ENCODE measurements at places on chromosomes 4 and X.

DNA sequence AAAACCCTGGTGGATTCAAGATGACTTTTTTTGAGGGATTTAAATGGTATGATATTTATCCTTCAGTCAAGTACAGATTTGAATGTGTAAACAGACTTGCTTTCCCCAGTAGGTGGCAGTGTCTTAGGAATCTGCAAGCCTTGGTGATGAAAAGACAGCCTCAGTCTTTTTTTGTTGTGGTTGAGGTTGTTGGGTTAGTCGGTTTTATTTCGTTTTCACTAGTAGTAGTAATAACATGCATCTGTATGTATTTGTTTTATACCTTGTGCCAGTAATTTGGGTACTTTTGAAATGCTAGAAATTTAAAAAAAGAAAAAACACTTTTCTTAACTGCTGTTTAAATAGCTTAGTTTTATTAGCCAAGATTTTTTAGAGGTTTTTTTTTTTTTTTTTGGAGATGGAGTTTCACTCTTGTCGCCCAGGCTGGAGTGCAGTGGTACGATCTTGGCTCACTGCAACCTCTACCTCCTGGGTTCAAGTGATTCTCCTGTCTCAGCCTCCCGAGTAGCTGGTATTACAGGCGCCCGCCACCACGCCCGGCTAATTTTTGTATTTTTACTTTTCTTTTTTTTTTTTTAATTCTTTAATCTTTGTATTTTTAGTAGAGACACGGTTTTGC lies 39.2 kb downstream of the COPS4 start:
- peak; percentile 67 for DNase-seq

DNA sequence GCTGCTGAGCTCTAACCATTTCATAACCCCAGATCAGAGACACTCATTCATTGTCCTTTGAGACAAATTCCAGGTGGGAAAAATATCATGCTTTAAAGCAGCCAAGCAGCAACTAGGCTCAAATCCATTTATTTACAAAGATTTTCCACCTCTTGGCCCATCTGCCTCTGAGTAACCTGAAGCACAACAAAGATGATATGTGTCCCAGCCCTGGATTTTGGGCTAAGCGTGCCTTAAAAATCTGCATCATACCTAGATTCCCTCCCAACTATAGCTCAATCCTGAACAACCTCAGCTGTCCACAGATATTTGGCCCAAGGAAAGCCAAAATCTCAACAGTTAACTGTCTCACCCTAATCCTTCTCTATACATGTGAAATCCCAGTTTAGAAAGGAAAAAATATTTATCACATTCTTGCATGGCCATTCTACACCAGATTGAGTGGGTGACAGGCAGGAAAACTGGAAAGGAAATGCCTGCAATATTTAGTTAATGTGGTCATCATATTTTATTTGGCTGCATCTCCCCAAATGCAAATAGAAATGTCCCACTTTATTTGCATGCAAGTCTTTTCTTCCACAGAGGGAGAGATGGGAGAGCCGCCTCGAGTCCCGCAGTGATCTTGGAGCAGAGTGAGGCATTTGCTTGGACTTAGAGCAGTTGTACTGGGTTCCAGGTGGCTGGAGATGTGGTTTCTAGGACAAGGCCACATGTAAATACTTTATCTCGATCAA lies 146.4 kb upstream of the EOLA2 start:
- peak; percentile 8 for DNase-seq

GRCh38 chrX:119147486-119147885 lies 19.9 kb upstream of the KIAA1210 start:
- no peak for DNase-seq

DNA sequence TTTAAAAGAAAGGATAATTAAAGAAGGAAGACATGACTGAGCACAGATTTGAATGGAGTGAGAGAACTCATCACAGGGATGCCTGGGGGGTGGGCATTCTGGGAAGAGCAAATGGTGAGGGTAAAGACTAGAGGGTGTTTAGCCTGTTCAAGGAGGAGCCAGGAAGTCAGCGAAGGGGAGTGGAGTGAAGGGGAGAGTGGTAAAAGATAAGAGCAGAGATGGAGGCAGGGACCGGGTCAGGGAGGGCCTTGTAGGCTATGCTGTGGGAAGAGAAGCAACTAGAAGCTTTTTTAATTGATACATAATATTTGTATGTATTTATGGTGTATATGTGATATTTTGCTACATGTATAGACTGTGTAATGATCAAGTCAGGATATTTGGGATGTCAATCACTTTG lies 2.2 kb upstream of the VGLL1 start:
- DNase-seq = no peak

DNA sequence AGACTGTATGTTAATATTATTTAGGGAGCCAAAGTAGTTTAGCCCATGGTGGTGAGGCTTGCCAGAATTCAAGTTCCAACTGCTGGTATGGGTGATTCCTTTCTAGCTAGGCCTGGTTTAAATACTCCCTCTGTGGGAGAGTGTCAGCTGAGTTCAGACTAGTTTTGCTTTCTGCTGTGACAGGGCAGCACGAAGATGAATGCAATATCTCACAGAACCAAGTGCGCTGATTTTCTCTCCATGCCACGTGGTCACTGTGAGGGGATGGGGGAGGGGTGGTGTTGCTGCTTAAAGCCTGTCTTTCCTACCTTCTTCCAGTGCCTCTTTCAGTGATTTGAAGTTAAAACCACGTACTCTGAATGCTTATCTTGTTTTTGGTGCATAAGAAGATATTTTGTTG lies 445.7 kb upstream of the CXorf51B start:
- no peak for DNase-seq

DNA sequence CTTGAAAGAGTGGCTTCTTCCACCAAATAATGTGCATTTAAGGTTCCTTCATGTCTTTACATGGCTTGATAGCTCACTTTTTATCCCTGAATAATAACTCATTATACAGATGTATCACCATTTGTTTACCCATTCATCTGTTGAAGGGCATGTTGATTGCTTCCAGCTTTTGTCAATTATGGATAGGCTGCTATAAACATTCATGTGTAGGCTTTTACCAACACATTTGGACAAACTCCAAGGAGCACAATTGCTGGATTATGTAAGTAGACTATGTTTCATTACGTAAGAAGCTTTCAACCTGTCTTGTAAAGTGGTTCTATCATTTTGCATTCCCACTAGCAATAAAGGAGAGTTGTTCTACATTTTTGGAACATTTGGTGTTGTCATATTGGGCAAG lies 2637.0 kb downstream of the PCDH7 start:
- DNase-seq = no peak

DNA sequence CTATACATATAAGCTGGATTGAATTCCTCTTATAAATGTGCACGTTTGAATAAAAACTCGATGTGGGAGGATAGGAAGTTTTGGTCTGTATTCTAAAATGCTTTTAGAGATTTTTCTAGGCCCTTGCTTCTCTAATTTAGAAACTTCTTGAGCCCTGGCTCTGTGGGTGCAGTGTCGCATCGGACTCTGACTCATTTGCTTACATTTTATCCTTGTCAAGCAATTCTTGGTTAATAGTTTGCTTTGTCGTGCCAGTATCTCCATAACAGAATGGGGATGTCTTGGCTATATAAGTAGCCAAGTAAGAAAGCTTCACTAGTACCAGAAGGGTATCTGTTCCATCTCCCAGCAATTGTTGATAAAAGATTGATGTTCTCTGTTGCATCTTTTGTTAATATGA lies 10.7 kb downstream of the SGMS2 start:
- no peak for DNase-seq

- DNase-seq = no peak
Observed at GRCh38 chrX:6456196-6456595, 78.7 kb downstream of the VCX3A start.

- no peak for DNase-seq
Observed at GRCh38 chr4:82467471-82467870, 37.1 kb downstream of the ENOPH1 start.

DNA sequence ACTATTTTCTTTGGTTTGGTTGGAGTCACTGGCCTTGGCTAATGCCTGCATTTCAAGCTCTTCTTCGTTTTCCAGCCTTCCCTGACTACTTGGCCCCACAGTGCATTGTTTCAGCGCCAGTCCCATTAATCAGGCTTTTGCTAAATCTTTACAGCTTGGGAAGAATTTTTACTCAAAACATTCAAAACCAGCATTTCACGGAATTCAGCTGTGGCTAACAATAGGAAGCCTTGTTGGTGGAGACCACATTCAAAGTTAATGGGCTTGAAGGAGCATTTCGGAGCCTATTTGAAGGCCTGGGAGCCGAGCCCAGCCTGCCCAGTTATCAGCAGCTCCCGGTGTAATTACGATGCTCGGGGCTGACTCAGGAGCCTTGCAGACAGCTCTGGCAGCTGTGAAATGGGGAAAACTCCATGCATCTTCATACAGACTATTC lies 30.8 kb upstream of the VCX2 start:
- DNase-seq = no peak

- no peak for DNase-seq
Observed at GRCh38 chr4:5267408-5267807, 216.1 kb downstream of the STK32B start.

- no peak for DNase-seq
Observed at GRCh38 chrX:118729042-118729652, 1.7 kb downstream of the IL13RA1 start.

- no peak for DNase-seq
Observed at GRCh38 chrX:37722595-37722994, 37.0 kb downstream of the XK start.

DNA sequence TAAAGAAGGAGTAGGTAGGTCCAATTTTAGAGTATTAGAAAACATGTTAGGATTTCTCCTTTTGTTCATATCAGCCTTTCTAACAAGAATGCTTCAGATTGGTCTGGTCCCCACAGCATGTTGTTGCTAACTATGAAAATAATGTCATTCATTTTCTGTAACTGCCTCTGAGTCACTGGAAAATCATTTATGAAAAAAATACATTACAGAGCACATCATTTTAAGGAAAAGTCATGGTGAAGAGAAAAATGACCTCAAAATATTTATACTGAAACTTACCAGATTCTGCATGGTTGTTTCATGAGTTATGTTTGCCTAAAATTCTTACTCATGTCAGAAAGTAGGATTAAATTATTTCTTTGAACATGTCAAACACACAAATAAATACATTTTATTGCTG lies 35.2 kb downstream of the DTHD1 start:
- DNase-seq = no peak

GRCh38 chr4:175947117-175947722 lies 118.4 kb upstream of the WDR17 start:
- DNase-seq = no peak

- no peak for DNase-seq
Observed at GRCh38 chr4:176919631-176920030, 126.9 kb upstream of the VEGFC start.

GRCh38 chrX:56025872-56026571 lies 206.1 kb upstream of the KLF8 start:
- DNase-seq = no peak

GRCh38 chr4:148653681-148654080 lies 211.5 kb upstream of the NR3C2 start:
- no peak for DNase-seq

- peak; percentile 55 for DNase-seq
Observed at GRCh38 chr4:1249148-1249730, 309 bp upstream of the CTBP1 start.

DNA sequence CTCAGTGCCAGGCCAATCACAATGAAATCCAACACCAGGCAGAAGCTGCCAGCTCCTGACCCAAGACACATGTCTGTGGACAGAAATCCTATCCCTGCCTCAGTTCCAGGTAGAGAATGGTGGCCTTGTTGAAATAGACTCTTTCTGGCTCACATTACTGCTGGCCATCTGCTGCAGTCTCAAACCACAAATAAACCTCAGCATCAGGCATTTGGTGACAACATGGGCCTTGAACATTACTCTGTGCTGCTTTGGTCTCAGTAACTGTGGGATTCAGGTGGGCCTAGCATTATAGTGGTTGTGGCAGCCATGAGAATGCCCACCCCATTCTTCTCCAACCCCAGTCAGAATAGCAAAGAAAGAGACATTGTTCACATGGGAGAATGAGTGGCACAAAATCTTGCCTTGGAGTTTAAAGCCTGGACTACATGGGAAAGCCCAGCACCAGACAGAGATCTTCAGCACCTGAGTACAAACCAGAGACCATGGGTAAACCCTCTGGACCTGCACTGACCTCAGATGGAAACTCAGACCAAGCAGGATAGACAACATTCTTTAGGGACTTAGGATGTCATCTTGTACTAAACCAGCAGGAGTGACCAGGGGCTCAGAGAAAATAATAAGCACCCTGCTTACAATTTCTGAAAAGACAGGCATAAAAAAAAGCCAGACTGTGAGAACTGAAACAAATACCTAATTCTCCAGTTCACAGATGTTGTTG lies 50.4 kb upstream of the TRAM1L1 start:
- DNase-seq = no peak

All from SW 1271 (cell line).